ENCODE measurements at places on chromosomes 3 and 15.
A peak's percentile ranks its signal among the peaks of the same experiment; 100 is the strongest.

DNA sequence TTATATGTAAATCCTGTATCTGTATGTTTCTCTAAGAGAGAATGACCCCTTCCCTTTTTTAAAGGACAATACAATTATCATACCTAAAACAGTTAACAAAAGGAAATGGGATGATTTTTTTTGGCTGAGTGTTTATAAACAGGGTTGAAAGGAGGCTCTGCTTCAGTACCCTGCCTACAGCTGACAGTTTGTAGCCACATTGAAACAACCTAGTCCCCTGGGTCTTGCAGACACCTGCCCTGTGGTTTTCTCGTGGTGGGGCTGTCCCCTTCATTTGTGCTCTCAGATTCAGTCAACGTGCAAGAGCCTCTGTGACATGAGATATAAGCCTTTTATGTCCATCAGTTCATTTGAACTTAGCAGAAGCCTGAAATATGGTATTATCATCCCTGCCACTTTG, 2.3 kb upstream of the HMCES start:
- no peak for DNase-seq

DNA sequence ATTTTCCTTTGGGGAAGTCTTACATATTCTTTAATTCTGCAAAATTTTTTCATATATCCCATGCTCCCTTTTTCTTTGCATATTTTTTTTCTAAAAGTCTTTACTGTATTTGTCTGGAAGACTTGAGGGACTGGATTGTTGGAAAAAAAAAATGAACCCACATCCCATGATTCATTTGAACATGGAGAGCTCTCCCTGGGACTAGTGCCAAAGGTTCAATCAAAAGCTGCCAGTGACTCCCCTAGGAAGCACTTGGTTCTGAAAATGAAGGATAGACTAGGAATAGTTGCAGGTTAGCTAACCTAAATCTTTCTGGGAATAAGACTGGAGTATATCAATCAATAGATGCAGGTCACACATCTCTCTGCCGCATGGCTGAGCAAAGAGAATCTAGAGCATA, 16.4 kb upstream of the BNC1 start:
- DNase-seq, result no peak

DNA sequence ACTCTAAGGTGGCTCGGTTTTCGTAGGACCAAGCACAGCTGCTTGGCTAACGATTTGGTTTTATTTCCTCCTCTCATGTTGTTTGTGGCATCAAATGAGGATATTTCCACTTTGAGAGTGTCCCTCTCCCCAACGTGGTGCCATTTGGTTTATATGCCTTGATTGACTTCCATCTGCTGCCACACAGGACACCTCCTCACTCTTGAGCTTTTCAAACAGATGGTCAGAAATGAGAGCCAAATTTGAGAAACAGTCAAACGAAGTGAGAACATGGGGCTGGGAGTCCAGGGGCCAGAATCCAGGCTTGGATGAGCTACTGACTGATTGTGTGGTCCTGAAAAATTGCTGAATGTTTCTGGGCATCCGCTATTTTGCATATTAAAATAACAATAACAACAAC, 43.5 kb downstream of the CEMIP start:
- no peak for DNase-seq

DNA sequence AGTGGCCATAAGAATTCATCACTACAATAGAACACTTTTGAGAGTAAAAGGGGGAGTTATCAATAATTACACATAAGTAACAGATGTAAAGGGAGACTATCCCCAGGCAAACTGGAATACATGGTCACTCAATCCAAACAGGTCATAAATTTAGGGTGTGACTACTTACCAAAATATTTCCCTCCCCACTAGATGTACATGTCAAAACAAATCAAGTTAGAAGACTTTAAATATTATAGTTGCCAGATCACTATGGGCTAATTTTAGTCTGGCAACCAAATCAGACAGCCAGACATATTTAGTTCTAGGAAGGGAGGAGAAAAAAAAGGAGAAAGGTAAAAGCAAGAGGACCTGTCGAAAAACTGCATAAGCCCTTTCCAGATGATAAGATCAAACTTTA, 23.1 kb downstream of the SLC24A5 start:
- DNase-seq, result no peak

- DNase-seq, result no peak
Observed at GRCh38 chr3:151859233-151859673, 14.2 kb upstream of the SUCNR1 start.

DNA sequence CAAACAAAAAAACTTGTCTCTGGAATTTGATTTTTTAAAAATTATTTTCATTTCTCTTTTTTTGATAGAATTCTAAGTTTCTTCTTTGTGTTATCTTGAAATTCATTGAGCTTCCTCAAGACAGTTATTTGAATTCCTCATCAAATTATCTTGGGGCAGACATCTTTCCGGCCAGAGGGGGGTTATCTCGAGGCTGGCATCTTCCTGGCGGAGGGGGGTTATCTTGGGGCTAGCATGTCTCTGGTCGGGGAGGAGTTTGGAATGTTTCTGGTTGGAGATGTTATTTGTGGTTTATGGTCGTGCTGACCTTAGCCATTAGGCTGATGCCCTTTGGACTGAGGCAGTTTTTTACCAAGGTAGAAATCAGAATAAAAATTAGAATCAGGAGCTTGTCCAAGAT, 15.9 kb upstream of the TUBGCP5 start:
- no peak for DNase-seq

DNA sequence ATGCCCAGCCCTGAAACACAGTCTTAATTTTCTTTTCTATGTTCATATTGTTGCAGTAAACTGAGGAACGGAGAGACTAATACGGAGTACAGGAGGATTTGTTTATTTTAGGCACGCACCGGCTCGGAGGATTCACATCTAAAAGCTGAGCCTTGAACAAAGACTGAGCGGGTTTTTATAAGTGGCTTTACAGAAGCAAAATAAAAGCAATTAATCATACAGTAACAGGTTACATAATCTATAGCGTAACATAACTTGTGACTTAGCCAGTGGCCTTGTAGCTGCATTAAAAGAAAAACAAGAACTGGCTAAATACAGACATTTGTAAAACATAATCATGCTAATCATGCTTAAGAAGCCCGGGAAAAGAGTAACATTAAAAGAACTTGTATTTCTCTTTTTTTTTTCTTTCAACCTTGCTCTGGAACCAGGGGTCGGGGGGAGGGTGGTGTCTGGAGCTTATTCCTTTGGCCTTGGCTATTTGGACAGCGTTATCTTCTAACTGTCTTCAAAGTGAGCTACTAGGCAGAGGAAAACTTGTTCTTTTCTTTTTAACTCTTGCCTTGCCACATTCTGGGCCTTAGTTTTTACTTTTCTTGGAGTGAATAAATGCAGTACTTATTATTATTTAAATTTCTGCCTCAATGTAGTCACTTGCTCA, 17.5 kb downstream of the NUSAP1 start:
- DNase-seq, result no peak

GRCh38 chr3:48023377-48023776, 7.2 kb upstream of the MAP4 start:
- no peak for DNase-seq

- no peak for DNase-seq
Observed at GRCh38 chr15:57385923-57386390, 9.7 kb downstream of the CGNL1 start.

GRCh38 chr3:62238431-62238830, 134.9 kb downstream of the FEZF2 start:
- no peak for DNase-seq

- DNase-seq, result no peak
Observed at GRCh38 chr15:81643771-81644170, 269.8 kb upstream of the TMC3 start.

- DNase-seq, result no peak
Observed at GRCh38 chr3:153734777-153735551, 386.2 kb upstream of the ARHGEF26 start.

DNA sequence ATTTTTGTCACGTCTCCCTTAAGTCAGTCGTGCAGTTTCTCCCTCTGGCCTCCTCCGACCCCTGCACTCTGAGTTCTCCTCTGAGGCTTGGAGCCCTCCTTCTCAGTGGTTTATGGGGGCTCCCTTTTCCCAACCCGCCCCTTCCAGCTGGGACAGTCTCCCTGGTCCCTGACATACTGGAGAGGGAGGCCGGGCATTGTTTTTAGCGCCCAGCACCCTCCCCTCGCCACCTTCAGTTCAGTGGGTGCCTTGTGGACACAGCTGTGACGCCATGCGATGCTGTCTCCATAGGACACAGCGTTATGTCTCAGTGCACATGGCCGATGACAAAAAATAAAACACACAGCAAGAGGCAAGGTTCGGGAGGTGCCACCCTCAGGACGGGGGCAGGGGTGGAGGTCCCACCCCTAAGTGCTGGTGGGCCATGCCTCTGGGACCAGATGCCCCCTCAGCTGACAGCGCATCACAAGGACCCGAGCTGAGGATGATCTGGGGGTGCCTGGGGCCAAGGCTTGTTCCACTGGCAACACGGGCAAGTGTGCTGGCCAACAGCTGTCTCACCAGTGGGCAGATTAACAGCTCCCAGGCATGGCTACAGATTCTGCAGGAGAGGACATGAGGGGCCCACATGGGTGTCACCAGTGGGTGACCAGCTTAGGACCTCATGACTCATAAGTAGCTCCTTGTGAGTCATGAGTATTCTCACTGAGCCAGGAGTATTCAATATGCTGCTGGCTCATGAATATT, 81.6 kb downstream of the PLXNA1 start:
- no peak for DNase-seq

GRCh38 chr3:49015765-49016164, 2.6 kb downstream of the DALRD3 start:
- DNase-seq, result no peak

- peak; percentile 87 for DNase-seq
Observed at GRCh38 chr3:179652447-179653095, at the start of gene USP13. TSS of gene USP13 (plus strand) at chr3:179653040. CDS start at chr3:179653226, 186 bp downstream.

GRCh38 chr15:99106417-99107220, 1.7 kb downstream of the SYNM start:
- DNase-seq, result no peak

DNA sequence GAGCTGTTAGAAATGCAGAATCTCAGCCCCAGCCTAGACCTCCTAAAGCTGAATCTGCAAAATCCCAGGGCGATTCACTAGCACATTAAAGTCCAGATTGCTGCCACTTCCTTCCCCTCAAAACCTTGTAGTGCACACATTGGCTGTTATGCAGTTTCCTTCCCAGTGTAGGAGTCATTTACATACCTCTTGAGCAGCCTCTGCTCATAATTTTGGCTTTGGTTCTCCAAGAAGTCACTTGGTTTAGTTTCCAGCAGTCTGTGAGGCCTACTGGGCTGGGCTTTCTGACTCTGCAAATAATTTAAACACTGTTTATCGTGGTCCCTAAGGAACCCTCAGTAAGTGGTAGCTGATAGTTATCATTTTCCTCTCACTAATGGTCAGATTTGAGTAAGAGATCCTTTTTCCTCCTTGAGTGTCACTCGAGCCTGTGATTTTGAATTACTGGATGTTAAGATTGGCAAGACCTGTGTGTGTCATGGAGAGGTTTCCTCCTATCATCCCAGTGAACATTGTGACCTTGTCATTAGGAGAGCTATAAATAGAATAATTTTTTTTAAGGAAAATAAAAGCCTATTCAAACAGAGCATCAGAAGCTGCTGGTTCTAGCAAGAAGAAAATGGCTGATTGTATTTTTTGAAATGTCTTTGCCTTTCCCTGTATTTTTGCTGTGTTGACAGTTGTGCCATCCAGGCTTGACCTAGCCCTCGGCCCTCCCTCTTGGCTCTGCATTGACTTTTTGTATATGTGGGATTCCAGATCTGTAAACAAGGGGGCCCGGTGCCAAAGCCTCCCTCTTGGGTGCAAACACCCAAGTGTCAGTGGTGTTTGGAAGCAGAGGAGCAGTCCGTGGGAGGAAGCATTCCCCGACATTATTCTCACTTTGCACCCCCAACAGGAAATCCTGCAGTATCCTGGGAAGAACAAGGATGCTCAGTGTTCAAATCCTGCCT, 134.8 kb upstream of the ANKRD28 start:
- no peak for DNase-seq

DNA sequence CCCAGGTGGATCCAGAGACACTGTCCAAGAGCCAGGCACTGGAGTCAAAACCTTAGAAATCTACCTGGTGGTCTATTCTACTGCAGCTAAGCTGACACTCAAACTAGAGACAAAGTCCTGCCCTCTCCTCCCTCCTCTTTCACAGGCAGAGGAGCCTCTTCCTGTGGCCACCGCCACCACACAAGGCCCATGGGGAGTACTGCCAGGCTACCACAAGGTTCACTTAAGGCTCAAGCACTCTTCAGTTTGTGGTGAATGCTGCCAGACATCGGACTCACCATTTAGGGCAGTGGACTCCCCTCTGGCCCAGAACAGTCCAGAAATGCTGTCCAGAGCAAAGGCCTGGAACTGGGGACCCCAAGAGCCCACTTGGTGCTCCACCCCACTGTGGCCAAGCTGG, 160.9 kb downstream of the ADAMTS17 start:
- DNase-seq, result no peak

DNA sequence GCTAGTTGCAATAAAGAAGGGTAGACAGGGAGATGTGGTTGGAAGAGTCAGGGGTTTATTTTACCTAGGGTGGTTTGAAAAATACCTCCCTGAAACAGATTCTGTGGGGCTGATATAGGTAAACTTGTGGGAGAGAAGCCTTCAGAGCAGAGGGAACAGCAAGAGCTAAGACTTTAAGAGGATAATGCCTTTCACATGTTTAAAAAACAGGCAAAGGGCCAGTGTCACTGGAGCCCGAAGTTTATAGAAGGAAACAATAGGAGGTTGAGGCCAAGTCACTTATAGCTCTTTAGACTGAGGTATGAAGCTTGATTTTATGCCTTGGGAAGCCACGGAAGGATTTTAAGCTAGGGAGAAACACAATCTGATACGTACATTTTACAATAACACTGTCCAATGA, 448.7 kb downstream of the TAFA4 start:
- no peak for DNase-seq

DNA sequence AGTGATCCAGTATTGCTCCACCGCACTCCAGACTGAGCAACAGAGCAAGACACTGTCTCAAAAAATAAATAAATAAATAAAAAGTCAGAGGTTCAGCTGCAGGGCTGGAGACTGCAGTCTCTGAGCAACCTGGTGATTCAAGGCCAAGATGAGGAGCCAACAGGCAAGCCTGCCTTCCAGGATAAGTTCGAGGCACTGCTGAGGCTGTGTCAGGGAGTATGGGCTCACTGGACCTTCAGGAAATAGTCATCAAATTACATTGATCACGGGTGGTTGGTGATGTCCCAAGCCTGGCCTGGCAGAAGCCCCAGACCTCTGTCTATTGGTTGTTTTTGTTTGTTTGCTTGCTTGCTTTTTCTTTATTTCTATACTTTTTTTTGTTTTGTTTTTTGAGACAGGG, 41.5 kb downstream of the IDH2 start:
- no peak for DNase-seq

DNA sequence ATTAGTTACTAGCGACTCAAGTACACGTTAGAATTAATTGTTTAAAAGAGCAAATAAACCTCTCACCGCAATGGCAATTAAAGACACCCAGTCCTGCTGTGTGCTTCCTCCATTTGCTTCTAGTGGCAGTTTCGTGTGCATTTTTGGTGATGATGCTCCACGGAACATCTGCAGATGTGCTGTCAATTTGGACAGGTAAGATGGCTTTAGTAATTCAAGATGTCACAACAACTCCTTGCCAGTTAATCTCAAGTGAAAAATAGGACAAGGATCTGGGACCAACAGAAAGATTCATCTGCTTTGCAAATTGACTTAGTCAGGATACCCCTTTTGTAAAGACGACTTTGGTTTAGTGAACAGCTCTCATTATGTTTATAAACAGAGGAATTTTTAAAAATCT, 320.9 kb downstream of the GABRB3 start:
- no peak for DNase-seq

- peak; percentile 30 for DNase-seq
Observed at GRCh38 chr15:77659350-77660321, 26.9 kb upstream of the LINGO1 start.

GRCh38 chr15:92906563-92907081, 6.5 kb downstream of the CHD2 start:
- DNase-seq, result no peak

GRCh38 chr3:122730240-122730639, 49.6 kb downstream of the PARP14 start:
- no peak for DNase-seq
